Occipital lobe (tissue), 3 donors: ENCODE measurements at places on chromosomes 4 and X. TPM values are rescaled to one million over a fixed set of nuclear protein-coding genes. Genes with fewer than 3 reads are reported as not detected.

DNA sequence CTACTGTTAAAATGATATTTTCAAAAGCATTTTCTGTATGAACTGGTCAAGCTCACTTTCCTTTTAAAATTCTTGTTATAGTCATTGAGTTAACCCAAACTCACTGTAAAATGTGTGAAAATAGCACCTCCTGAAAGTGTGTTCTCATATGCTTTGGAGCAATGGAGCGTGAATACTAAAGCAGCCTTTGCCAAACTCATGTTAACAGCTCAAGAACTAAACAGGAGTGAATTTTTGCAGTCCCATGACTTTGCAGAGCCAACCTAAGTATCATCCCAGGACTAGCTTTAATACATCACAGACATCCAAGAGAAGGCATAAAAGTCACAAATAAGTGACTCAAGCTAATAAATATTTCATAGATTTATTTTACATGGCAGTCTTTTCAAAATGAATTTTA, 2.3 kb downstream of the AMMECR1 start:
- DNase-seq, result no peak

- DNase-seq, result no peak
Observed at GRCh38 chr4:17915439-17915838, 104.7 kb downstream of the NCAPG start.

GRCh38 chr4:82721819-82722423, 76.7 kb downstream of the SCD5 start:
- DNase-seq, result peak; percentile 21

The TMEM47 gene
- 43.4 TPM for total RNA-seq

The CYLC1 gene
- total RNA-seq, result 0.31 TPM
